Cardiac septum (tissue), 1 donor: ENCODE measurements at places on chromosomes 1 and 21. TPM values are rescaled to one million over a fixed set of nuclear protein-coding genes. Genes with fewer than 3 reads are reported as not detected.

DNA sequence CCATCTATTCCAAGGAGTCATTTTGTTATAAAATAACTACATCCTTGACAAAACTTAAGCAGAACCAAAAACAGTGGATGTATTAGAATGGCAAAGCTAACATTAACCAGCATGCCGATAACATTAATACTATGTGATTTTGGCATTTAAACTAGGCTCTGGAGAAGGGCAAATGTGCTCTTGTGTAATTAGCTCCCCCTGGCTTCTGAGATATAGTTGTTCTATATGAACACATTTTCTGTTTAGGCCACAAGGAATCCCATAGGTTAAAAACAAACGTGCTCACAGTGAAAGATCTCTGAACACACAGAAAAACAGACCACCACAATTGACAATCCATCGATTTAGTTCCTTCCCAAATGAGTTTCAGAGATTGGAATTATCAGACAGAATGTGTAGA is 57.4 kb upstream of the TARS2 start:
- no peak for DNase-seq

DNA sequence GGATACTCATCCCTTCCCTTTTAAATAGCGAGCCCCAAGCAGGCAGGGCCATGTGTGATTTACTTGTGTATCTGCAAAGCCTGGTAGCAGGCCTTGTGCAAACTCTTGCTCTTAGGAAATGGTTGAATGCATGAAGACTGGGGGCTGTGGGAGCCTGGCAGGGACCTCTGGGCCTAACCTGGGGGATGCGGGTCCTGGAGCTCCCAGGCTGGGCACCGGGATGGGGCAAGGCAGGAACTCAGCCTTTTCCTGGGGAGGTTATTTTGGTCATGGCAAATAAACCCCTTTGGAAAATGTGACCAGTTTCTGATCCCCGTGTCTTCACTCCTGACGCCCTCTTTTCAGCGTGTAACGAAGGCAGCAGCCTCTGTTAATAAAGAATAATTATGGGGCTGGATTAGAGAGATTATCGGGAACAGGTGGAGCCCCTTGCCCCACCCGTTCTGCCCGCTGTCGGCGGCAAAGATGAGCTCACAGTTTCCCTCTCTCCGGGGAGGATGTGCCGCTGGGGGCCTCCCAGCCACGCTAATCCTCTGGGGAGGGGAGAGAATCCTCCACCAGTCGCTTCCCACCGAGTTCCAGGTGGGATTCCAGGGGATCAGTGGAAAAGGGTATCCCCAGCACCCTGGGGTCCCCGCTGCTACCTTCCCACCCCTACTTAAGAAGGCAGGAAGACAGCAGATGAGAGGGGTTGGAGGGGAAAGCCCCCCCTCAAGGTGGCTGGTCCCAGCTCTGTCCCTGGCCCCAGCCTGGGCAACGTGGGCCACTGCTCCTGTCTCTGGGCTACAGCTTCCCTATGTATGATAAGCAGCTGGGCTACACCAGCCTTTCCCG is 69.7 kb upstream of the WNT4 start:
- no peak for DNase-seq

- DNase-seq = no peak
Observed at GRCh38 chr1:19811206-19811851, 3.8 kb downstream of the RNF186 start.

- DNase-seq = peak; percentile 97
Observed at GRCh38 chr1:113389953-113390834, at the start of gene MAGI3. Gene MAGI3 (plus strand): TSS chr1:113390515. CDS start chr1:113391034, 519 bp downstream.

DNA sequence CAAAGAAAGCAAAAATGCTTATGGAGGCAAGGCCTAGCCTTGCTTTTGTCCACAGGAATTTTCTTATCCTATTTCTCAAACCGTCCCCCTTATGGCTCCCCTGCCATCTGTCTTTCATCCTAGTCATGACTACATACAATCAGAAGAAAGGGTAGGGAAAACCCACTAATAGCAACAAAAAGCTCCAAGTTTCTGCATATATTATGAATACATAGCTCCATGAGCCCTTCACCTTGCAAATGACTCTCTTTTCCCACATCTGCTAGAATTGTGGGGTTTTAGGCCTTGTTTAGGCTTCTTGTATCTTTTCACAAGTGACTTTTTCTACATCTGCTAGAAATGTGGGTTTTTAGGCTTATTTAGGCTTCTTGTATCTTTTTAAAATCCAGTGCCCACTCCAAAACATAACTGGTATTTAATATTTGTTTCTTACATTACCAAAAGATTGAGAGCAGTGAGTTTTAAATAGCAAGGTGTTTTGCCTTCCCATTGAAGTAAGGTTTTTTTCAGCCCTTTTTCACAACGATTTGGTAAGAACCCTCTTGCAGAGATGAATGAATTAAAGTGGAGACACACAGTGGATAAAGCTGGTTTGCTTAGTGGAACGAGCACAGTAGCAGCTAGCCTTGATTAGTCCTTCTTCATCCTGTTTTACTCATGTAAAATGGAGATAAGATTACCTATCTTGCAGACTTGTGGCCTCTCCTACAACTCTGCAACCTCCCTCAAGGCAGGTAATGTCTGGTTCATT is 4.4 kb downstream of the GADD45A start:
- no peak for DNase-seq

DNA sequence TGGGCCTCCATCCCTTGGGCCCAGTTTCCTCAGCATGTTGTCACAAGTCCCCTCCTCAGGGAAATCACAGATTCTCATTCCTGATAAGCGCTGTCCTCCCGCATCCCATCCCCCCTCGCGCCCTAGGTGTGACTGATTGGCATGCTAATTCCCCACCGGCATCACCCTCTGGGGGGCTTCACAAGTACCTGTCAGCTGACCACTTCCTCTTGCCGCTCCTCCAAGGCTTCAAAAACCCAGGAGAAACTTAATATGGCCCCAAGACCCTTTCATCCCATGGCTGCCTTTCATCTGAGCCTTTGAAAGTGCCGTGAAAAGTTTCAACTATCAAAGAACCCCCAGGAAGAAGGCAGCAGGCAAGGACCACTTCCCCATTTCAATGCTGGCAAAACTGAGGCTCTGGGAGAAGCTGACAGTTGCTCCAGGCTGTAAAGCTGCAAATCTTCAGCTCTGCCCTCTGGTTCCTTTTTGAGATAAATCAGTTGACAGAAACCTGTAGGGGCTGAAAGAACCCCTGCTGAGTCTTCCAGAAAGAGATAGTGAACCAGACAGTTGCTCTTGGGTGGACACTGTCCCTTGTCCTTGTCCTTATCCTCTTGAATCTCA is 12.8 kb upstream of the MIXL1 start:
- no peak for DNase-seq

- no peak for DNase-seq
Observed at GRCh38 chr21:37874904-37875780, 41.1 kb downstream of the KCNJ6 start.

DNA sequence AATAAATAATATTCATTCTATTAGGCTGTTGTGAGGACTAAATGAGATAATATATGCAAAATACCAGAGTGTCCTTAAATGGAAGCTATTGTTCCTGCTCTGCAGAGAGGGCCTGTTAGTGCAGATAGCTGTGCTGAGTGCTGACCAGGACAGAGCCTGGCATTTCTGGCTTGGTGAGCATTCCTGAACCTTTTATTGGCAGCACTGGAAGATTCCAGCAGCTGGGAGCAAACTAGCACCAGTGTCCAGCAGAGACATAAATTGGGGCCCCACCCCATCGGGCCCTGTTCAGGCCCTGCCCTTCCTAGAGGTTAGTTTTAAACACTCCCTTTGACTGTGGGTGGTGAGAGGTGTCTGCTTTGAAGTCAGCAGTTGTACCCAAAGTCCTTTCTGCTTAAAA is 85.9 kb upstream of the GADD45A start:
- DNase-seq = peak; percentile 79

COL11A1 gene
- 0.13 TPM for total RNA-seq

PCBP3 gene
- 4.9 TPM for total RNA-seq

LORICRIN gene
- total RNA-seq = not detected

ZNF695 gene
- total RNA-seq = not detected

CAMK1G gene
- total RNA-seq = not detected

C1orf226 gene
- 2.0 TPM for total RNA-seq

CLDN17 gene
- total RNA-seq = not detected

CA6 gene
- total RNA-seq = not detected
